Activated B cell treated with CpG ODN at 0.5 μM for 24 hours (primary cell): ENCODE measurements at places on chromosomes 11 and 22. TPM values are rescaled to one million over a fixed set of nuclear protein-coding genes. Genes with fewer than 3 reads are reported as not detected.

TRIM49 gene
- total RNA-seq: not detected in 2 replicates

DRD4 gene
- 0.42 and 0.49 TPM in 2 replicates for total RNA-seq

B3GAT1 gene
- not detected in 2 replicates for total RNA-seq

GAL3ST1 gene
- 0.27 TPM in 1 of 2 replicates, not detected in the other for total RNA-seq

TRIM51 gene
- total RNA-seq: not detected in 2 replicates

PGA4 gene
- not detected in 2 replicates for total RNA-seq

KCNK4 gene
- 0.24 and 0.44 TPM in 2 replicates for total RNA-seq

KDM4D gene
- total RNA-seq: 0.67 and 0.93 TPM in 2 replicates

PDE3B gene
- total RNA-seq: 11.3 and 13.4 TPM in 2 replicates

OR4C45 gene
- not detected in 2 replicates for total RNA-seq

RAG1 gene
- 0.10 and 0.24 TPM in 2 replicates for total RNA-seq

ABCG4 gene
- not detected in 2 replicates for total RNA-seq

PRR14L gene
- 49.7 and 59.5 TPM in 2 replicates for total RNA-seq

UPB1 gene
- total RNA-seq: 1.1 and 1.3 TPM in 2 replicates

SLC43A3 gene
- total RNA-seq: 213 and 237 TPM in 2 replicates

MFNG gene
- total RNA-seq: 86.1 and 90.6 TPM in 2 replicates

MICAL3 gene
- 232 and 257 TPM in 2 replicates for total RNA-seq

ZNHIT2 gene
- total RNA-seq: 11.3 and 13.4 TPM in 2 replicates

OR6A2 gene
- total RNA-seq: 0.18 and 0.20 TPM in 2 replicates

RTN4RL2 gene
- total RNA-seq: 0.13 and 0.24 TPM in 2 replicates

KRTAP5-4 gene
- total RNA-seq: not detected in 2 replicates

GAS2 gene
- total RNA-seq: 2.6 and 3.5 TPM in 2 replicates

FREY1 gene
- total RNA-seq: 3.9 and 4.6 TPM in 2 replicates

COX8A gene
- 182 and 217 TPM in 2 replicates for total RNA-seq

TMX2 gene
- 53.2 and 53.3 TPM in 2 replicates for total RNA-seq

CARD18 gene
- not detected in 2 replicates for total RNA-seq

SEC14L6 gene
- total RNA-seq: not detected in 2 replicates

HRAS gene
- 37.2 and 43.9 TPM in 2 replicates for total RNA-seq

APOL4 gene
- 0.05 TPM in 1 of 2 replicates, not detected in the other for total RNA-seq

CRYAB gene
- not detected in 2 replicates for total RNA-seq

SNRPD3 gene
- 96.5 and 98.6 TPM in 2 replicates for total RNA-seq

CRYBB2 gene
- total RNA-seq: not detected in 2 replicates

BATF2 gene
- total RNA-seq: 0.07 and 0.24 TPM in 2 replicates

ATG13 gene
- 49.1 and 73.7 TPM in 2 replicates for total RNA-seq

ACRV1 gene
- total RNA-seq: not detected in 2 replicates

NAT10 gene
- total RNA-seq: 107 and 120 TPM in 2 replicates

FOLR2 gene
- total RNA-seq: 0.67 and 0.76 TPM in 2 replicates

B4GAT1 gene
- total RNA-seq: 1.9 TPM in 2 replicates
